ENCODE measurements at places on chromosomes 11 and 22. TPM values are rescaled to one million over a fixed set of nuclear protein-coding genes. Genes with fewer than 3 reads are reported as not detected.

GRCh38 chr11:47523490-47524225, 29.3 kb downstream of the CELF1 start:
- H3K27me3 ChIP-seq, result no peaks in the 10 kb centered on the region
- peak overlapping the region; percentile 79 for H3K27ac ChIP-seq
- H3K36me3 ChIP-seq, result no peaks in the 10 kb centered on the region
- peaks cover 69% of the 10 kb centered on the region for H3K4me1 ChIP-seq

DNA sequence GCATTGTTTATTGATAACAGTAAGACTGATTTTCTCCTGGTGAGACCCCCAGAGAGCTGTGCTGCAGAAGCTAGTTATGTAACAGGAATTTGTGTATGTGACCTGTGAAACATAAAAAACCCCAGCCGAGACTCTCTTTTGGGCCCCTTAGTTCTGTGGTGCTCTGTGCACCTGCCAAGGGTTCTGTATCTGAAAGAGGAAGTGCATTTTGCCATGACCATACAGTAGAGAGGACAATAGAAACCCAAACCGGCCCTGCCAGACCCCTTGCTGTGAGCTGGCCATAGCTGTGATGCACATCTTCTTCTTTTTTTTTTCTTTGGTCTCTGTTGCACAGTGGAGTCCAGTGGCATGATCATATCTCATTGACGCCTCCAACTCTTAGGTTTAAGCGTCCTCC, 31.4 kb upstream of the APOL5 start:
- H3K27me3 ChIP-seq, result no peaks in the 10 kb centered on the region
- no peak for DNase-seq
- H3K4me1 ChIP-seq, result no peaks in the 10 kb centered on the region
- H3K36me3 ChIP-seq, result no peaks in the 10 kb centered on the region

Gene PHOX2A
- total RNA-seq, result not detected

Gene PRR33
- total RNA-seq, result not detected

Gene DAGLA
- 0.64 TPM for total RNA-seq
